ENCODE measurements at places on chromosomes 3 and 15.

- no peak for DNase-seq
Measured at GRCh38 chr15:45180201-45180600, 7.6 kb downstream of the SHF start.

GRCh38 chr15:54502416-54503075 lies 524.3 kb downstream of the UNC13C start:
- no peak for DNase-seq

DNA sequence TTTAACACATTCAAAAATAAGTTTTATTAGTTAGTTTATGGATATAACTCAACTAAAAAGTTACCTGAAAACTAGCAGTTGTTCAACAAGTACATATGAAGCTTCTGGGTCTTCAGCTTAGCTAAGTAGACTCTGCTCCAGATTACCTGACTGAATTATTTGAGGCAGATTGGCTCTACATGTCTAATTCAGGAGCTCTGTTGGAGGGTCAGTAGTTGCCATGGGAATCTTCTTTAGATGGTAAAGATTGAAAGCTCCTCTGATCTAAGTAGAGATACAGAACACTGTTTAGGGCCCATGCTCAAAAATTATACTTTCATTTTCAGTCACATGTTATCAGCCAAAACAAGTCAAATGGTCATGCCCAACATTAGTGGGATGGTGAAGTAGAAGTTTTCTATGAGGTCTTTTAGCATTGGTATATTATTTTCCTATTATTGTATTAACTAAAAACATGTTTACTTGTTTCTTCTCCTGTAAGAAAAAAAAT lies 1476.9 kb downstream of the OTOL1 start:
- DNase-seq, result no peak

DNA sequence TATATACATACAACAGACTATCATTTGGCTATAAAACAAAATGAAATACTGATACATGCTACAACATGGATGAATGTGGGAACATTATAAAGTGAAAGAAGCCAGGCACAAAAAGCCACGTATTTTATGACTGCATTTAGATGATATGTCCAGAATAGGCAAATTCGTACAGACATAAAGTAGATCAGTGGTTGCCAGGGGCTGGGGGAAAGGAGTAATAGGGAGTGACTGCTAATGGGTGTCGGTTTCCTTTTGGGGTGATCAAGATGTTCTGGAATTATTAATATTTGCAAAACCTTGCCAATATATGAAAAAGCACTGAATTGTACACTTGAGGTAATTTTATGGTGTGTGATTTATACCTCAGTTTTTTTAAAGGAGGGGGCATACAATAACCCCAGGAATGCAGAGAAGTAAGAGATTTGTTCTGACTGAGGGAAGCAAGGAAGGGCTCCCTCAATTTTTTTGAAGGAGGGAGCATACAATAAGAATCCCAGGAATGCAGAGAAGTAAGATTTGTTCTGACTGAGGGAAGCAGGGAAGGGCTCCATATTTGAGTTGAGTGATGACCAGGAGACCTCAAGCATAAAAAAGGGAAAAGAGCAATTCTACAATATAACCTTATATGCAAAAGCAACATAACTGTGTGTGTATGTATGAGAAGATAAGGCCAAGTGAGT lies 6.2 kb downstream of the PSMD6 start:
- DNase-seq, result no peak

- no peak for DNase-seq
Measured at GRCh38 chr3:179927191-179927590, 109.5 kb downstream of the PEX5L start.

GRCh38 chr3:194128202-194128918 lies 7.6 kb upstream of the HES1 start:
- DNase-seq, result no peak

GRCh38 chr15:73650416-73651126 lies 17.4 kb upstream of the NPTN start:
- no peak for DNase-seq

DNA sequence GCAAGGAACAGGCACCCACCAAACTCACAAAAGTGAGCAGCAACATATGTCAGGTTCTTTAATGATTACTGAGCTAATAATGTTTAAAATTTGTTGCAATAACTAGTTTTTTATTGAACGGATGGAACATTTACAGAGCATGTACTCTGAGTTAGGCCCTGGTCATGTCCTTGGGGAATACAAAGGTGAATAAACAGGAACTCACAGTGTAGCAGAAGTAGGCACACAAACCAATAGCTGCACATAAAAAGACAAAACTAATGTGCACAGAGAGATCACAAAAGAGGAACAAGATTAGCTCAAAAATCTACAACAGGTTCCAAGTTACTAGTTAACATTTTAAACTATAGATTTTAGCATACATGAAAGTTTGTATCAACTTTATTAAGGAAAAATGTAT lies 505.3 kb upstream of the PPP2R3A start:
- no peak for DNase-seq
